Ovary (tissue), 10 donors: ENCODE measurements at places on chromosomes 1 and 21. TPM values are rescaled to one million over a fixed set of nuclear protein-coding genes. Genes with fewer than 3 reads are reported as not detected.

Gene LHX8
- total RNA-seq = not detected

Gene CELA3B
- not detected for total RNA-seq

Gene GPR37L1
- total RNA-seq = 0.25 TPM

Gene SUSD4
- total RNA-seq = 47.0 TPM

Gene KLHL17
- 1.5 TPM for total RNA-seq

Gene HS2ST1
- 13.0 TPM for total RNA-seq

Gene FCRL3
- total RNA-seq = not detected

Gene GCSAML
- total RNA-seq = 0.42 TPM

Gene NBPF4
- not detected for total RNA-seq

Gene C1orf94
- not detected for total RNA-seq

Gene GATAD2B
- 67.9 TPM for total RNA-seq

Gene MYCL
- 0.24 TPM for total RNA-seq

Gene ALPL
- 1.2 TPM for total RNA-seq

Gene FAM177B
- not detected for total RNA-seq

Gene LEPROT
- total RNA-seq = 101 TPM

Gene UQCRHL
- 1.0 TPM for total RNA-seq

Gene RXRG
- total RNA-seq = 2.7 TPM

Gene AKIRIN1
- total RNA-seq = 43.3 TPM

Gene SERPINC1
- total RNA-seq = not detected

Gene CCDC17
- total RNA-seq = 2.0 TPM

Gene SLC5A3
- total RNA-seq = 15.6 TPM
